Osteoblast (primary cell): ENCODE measurements at places on chromosomes 5 and 9. TPM values are rescaled to one million over a fixed set of nuclear protein-coding genes. Genes with fewer than 3 reads are reported as not detected.

GRCh38 chr5:135979510-135979909, 24.7 kb upstream of the LECT2 start:
- peaks cover 25% of the 10 kb centered on the region for H3K4me1 ChIP-seq
- no peaks in the 10 kb centered on the region for H3K27me3 ChIP-seq
- no peaks in the 10 kb centered on the region for H3K36me3 ChIP-seq
- no peak for DNase-seq
- H3K4me3 ChIP-seq, result no peak overlapping the region

The NR6A1 gene
- total RNA-seq, result 0.36 and 0.88 TPM in 2 replicates

- no peaks in the 10 kb centered on the region for H3K27me3 ChIP-seq
- no peak overlapping the region for H3K27ac ChIP-seq
- H3K4me3 ChIP-seq, result no peak overlapping the region
- DNase-seq, result no peak
- H3K4me1 ChIP-seq, result no peaks in the 10 kb centered on the region
- H3K36me3 ChIP-seq, result peaks cover 15% of the 10 kb centered on the region
These were observed 48.4 kb downstream of the PTBP3 start for GRCh38 chr9:112285056-112285455.

The PHYHD1 gene
- 7.6 and 8.0 TPM in 2 replicates for total RNA-seq

The GPBP1 gene
- 56.8 and 59.2 TPM in 2 replicates for total RNA-seq

GRCh38 chr5:170186856-170187255, 45.9 kb upstream of the C5orf58 start:
- no peaks in the 10 kb centered on the region for H3K36me3 ChIP-seq
- peaks cover 19% of the 10 kb centered on the region for H3K27me3 ChIP-seq
- no peaks in the 10 kb centered on the region for H3K4me1 ChIP-seq
- DNase-seq, result no peak
- no peak overlapping the region for H3K4me3 ChIP-seq
- no peak overlapping the region for H3K27ac ChIP-seq

The SPAG8 gene
- total RNA-seq, result 0.88 and 2.2 TPM in 2 replicates

The PPP3R2 gene
- total RNA-seq, result not detected in 2 replicates

- no peak overlapping the region for H3K4me3 ChIP-seq
- H3K27me3 ChIP-seq, result peaks cover 2% of the 10 kb centered on the region
- no peaks in the 10 kb centered on the region for H3K36me3 ChIP-seq
These were observed 55.1 kb upstream of the TLR4 start for GRCh38 chr9:117649126-117649525.

The COX7C gene
- total RNA-seq, result 110 and 128 TPM in 2 replicates

The TERT gene
- total RNA-seq, result not detected in 2 replicates

DNA sequence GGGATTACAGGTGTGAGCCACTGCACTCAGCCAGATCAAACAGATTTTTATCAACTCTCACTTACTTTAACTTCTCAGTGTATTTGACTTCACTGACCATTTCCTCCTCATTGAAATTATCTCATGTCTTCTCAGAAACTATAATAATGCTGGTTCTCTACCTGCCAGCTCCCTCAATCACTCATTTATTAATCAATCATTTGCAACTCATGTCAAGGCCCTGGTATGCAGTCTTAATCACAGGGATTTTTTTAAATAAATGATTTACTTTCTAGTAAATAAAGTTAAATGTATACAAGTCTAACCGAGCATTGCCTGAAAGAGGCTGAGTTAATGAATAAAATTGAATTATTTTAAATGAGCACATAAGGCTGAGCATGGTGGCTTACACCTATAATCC, 63.3 kb downstream of the PLPP1 start:
- peaks cover 5% of the 10 kb centered on the region for H3K36me3 ChIP-seq
- no peak for DNase-seq
- no peak overlapping the region for H3K4me3 ChIP-seq
- no peak overlapping the region for H3K27ac ChIP-seq
